Activated naive CD4-positive, alpha-beta T cell (primary cell): ENCODE measurements at places on chromosomes 6 and 20.

DNA sequence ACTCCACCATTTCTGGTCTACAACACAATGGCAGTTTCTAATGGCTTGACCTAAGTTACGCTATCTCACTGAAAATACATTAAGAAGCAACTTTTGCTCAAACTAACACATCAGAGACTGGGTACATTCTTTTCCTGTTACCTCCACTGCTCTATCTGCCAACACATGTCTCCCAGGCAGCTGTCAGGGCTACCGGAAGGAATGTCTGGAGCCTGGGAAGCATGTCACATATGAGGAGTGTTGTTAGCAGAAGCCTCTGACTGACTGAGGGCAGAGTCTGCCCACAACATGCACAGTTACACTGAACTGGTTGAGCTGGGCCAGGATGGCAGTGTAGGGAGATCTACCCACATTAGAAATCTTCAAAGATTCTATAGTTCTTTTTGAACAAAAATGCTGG lies 264.5 kb downstream of the KIF16B start:
- no peak for DNase-seq

GRCh38 chr6:46381057-46381456 lies 110.2 kb downstream of the RCAN2 start:
- no peak for DNase-seq

- no peak for DNase-seq
Measured at GRCh38 chr6:12026120-12026519, 14.0 kb downstream of the HIVEP1 start.

DNA sequence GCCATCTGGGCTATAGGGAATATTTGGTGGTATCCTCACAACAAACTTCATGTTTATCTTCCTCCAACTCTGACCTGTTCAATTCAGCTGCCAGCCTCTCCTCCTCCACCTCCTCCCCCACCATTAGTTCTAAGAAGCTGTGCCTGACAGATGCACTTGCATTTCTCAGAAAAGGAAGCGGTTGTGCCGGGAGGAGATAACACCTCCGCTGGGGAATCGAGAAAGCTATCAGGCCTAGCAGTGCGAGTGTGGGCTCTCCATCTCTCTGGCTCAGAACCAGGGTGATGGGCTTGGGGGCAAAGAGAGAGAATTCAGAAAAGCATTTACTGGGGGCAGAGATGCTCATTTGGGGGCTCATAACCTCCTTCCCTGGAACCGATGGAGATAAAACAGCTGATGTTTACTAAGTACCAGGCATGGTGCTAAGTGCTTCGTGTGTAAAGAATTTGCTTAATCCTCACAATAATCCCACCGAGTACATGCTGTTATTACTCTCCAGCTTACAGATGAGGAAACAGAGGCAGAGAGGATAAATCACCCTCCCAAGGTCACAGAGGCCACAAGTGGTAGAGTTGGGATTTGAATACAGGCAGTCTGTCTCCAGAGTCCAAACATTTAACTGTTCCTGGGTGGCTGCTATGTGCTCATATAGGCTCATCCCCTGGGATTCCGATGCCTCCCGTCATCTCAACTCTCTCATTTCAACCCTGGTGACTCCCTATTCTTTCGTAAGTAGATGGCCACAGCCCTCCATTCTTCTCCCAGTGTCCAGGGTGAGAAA lies 38.3 kb downstream of the COX4I2 start:
- peak; percentile 14 for DNase-seq
